Fibroblast of gingiva (primary cell): ENCODE measurements at places on chromosomes 1 and 21.
A peak's percentile ranks its signal among the peaks of the same experiment; 100 is the strongest.

DNA sequence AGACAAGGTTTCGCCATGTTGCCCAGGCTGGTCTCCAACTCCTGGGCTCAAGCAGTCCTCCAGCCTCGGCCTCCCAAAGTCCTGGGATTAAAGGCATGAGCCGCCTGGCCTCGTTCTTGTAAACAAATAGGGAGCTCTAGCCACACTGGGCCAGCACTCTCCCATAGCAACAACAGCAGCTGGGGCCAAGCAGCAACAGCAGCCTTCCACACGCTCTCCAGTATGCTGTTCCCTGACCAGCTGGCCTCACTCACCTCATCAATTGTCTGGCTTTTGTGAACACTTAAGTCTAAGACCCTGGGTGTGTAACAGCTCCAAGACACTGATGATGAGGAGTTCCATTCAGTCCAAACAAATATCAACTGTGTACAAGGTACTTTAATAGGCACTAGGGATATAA is 16.9 kb upstream of the GLIS1 start:
- no peak for DNase-seq

- DNase-seq = no peak
Observed at GRCh38 chr1:41277371-41277975, 35.4 kb upstream of the SCMH1 start.

DNA sequence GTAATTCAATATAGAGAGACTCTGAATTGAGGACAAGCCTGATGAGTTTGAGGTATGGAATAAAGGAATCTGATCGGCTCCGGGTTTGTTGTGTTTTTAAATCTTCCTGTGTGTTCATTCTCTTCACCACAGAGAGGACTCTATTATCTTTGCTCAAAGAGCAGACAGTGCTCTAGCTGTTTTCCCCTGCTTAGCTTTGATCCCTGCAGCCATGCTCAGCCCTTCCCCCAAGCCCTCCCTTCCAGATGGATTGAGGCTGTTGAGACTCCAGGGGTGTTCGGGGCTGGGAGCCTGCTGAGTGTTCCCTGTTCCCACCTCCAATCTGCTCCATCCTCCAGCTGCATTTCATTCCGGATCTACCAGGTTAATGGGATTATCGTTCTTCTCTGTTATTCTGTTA is 74.2 kb upstream of the CXADR start:
- no peak for DNase-seq

DNA sequence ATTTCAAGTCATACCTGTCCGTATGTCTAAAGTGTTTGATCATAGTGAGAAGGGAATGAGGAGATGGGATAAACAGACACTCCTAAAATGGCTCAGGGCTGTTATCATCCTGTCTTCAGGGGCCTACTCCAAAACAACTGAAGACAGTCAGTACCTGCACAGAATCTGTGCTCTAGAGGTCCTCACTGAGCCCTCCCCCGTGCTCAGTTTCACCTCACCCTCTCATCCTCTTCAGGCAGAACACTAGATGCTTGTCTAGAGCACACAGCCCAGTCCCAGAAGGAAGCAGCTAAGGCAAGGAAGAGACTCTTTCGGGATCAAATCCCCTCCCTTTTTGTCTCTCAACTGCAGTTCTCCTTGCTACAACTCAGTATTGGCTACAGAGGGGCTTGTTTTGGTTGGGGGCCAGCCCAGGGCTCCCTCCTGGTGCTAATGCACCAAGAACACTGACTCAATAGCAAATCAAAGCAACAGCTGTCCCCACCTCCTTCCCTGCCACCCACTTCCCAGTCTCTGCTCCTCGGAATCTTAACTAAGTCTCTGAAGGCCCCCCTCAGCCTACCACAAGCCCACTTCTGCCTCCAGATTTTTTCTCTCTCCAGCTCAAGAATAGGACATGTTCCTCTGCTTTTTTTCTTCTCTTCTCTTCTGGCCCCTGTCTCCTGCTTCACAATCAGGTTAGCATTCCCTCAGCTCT is 10.1 kb downstream of the CADM3 start:
- no peak for DNase-seq

DNA sequence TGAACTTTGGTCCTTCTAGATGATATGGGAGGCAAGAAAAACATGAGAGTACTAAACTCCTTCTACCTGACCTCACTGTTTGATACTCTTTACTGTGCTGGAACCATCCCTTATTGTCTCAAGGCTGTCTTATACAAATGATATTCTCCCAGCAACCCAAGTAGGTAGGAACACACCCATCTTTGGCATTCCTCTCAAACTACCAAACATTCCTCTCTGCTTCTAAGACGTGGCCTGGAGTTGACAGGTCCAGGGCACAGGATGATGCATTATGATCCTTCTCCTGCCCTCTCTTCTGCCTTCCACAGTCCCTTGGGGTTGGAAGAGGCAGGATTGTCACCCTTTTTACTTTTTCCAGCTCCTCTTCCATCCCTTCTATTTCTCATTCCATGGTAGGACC is 90.5 kb downstream of the SPATA17 start:
- DNase-seq = no peak

- DNase-seq = peak; percentile 83
Observed at GRCh38 chr1:40708750-40709099, 17.2 kb downstream of the NFYC start.

- DNase-seq = peak; percentile 12
Observed at GRCh38 chr1:66641891-66642473, 108.0 kb downstream of the SGIP1 start.

- peak; percentile 93 for DNase-seq
Observed at GRCh38 chr1:170562646-170563338, 30.8 kb downstream of the GORAB start.

- DNase-seq = peak; percentile 35
Observed at GRCh38 chr1:207711285-207711684, 40.6 kb upstream of the CD46 start.

- no peak for DNase-seq
Observed at GRCh38 chr1:240306673-240307072, 215.0 kb downstream of the FMN2 start.

DNA sequence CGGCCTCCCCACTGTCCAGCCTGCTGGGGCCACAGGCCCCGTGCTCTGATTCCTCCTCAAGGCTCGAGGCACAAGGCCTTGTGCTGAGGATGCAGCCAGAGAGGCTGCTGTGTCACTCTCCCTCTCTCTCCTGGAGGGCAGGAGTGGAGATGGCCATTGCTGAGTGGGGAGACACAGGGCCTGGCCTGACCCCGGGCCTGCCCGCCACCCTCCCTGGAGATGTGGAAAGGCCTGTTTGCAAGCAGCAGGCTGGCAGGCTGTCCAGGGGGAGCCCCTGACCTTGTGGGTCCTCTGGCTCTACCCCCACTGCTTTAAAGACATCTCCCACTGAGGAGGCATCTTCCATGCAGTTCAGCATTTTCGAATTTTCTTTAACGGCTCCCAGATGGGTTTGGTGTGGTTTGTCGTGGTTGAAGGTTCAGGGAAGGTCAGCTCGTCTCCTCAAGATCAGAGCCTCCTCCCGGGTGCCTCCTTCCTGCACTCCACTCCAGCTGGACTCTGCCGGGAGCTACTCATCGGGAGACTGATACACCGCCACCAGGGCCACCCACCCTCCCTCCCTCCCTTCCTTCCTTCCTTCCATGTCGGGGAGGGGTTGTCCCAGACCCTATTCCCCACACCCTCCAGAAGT is 69.1 kb downstream of the SPSB1 start:
- DNase-seq = no peak

- DNase-seq = no peak
Observed at GRCh38 chr1:176379626-176380339, 83.2 kb upstream of the PAPPA2 start.

- no peak for DNase-seq
Observed at GRCh38 chr1:235608278-235608677, 41.3 kb downstream of the GNG4 start.

- peak; percentile 24 for DNase-seq
Observed at GRCh38 chr1:245154429-245155271, at the start of gene KIF26B. Gene KIF26B, plus strand, starts transcription at chr1:245154985. Its CDS starts 440 bp downstream, at chr1:245155425.

- DNase-seq = no peak
Observed at GRCh38 chr1:187151555-187151954, 322.8 kb downstream of the PLA2G4A start.

GRCh38 chr1:230392536-230392909 is 33.6 kb downstream of the PGBD5 start:
- no peak for DNase-seq

- DNase-seq = no peak
Observed at GRCh38 chr1:116510361-116510760, 60.5 kb downstream of the CD58 start.

- no peak for DNase-seq
Observed at GRCh38 chr1:221165839-221166500, 286.7 kb downstream of the HLX start.

- no peak for DNase-seq
Observed at GRCh38 chr1:150555971-150556865, 7.0 kb downstream of the ADAMTSL4 start.

GRCh38 chr1:909861-910310 is 13.8 kb upstream of the SAMD11 start:
- DNase-seq = no peak

- DNase-seq = peak; percentile 5
Observed at GRCh38 chr1:216314379-216315095, 108.7 kb downstream of the USH2A start.

- DNase-seq = no peak
Observed at GRCh38 chr1:109255678-109256077, 6.3 kb downstream of the CELSR2 start.

DNA sequence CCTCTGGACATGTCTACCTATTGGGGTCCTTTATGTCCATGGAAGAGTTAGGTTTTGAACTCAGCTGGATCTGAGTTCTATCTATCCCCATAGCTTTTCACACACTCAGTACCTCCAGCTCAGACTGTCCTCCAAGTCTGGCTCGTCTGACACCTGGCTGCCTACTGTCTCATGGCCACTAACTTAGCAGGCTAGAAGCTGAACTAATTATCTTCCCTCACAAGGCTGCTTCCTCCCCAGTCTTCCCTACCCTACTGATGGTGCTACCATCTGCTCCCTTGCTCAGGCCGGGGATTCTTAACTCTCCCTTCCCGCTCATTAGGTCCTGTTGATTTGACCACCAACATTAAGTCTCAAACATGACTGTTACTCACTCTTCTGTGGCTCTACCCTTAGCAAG is 13.4 kb downstream of the VANGL2 start:
- no peak for DNase-seq

DNA sequence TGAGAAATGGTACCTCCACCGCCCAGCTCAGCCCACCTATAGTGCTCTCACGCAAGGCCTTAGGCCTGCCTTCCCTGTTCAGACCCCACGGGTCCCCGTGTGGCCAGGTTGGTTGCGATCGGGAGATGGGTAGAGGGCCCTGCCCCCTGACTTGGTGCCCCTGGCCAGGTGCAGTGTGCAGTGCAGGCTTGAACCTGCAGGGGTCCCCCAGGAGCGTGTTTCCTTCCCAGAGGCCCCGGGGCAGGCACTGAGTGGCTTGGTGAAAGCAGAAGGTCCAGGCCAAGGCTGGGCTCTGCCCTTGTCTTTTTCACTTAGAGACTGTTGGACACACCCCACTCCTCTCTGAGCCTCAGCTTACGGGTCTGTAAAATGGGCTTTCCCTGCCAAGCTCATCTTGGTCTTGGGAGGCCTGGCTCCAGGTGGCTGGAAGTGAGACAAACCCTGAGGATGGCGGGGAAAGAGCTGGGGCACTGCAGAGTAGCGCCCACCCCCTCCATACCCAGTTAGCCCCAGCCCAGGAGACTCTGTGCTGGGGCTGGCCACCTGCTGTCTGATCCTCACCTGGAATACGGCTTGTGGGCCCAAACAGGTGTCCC is 9.3 kb upstream of the HES5 start:
- no peak for DNase-seq

DNA sequence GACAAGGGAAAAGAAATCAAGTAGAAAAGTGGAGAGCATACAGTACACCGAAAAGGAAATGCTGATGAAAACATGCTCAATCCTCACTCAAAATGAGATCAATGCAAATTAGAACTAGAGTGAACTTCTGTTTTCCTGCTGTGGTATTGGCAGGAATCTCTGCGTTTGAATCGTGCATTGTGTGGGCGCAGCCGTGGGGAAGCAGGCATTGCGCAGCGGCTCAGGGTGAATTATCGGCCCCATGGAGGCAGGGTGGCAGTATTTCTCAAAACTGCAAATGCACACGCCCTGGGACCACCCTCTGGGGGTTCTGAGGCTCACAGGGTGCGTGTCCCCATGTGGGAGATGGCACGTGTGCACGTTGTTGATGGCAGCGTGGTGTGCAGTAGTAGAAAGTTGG is 140.6 kb downstream of the PEX14 start:
- DNase-seq = no peak

- DNase-seq = no peak
Observed at GRCh38 chr1:158932171-158932570, 819 bp downstream of the PYHIN1 start.

- DNase-seq = no peak
Observed at GRCh38 chr1:197466813-197467212, 198.8 kb downstream of the CRB1 start.

GRCh38 chr1:201511941-201512539 is 5.1 kb upstream of the CSRP1 start:
- peak; percentile 17 for DNase-seq

- peak; percentile 83 for DNase-seq
Observed at GRCh38 chr1:235295902-235296350, 32.1 kb downstream of the ARID4B start.

DNA sequence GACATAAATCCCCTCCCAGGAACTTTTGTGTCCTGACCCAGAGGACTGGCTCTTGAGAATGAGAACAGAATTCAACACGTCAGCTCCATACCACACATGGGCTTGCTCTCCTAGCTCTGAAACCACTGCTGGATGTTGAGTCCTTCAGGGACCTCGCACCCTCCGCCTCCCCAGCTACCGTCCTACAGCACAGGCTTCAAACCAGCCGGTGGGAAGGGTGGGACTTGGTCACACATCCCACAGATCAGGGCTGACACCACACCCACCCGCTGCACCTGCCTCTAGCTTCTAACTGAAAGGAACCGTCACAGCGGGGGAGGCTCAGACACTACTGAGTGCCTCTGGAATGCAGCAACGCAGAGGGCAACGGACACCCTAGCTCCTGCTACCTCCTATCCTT is 24.0 kb downstream of the MRAP start:
- DNase-seq = no peak

DNA sequence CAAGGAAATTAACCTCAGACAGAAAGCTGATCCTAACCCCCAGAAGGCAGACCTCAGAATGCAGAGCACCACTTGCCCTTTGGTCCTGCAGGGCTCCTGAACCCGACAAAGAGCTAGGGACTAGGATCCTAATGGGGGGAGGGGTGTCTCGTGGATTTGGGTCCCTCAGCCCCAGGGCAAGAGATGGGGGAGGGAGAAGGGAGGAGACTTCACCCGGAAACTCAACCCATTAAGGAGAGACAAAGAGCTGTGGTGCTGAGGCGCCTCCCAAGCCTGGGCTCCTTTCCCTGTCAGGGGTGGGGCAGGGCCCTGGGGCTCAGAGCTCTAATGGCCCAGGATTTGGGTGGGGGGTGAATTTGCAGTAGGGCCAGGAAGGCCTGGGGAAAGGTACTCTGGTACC is 2.9 kb downstream of the NECTIN4 start:
- DNase-seq = no peak

GRCh38 chr1:157403203-157403602 is 149.1 kb downstream of the FCRL5 start:
- no peak for DNase-seq
